ENCODE measurements at places on chromosomes 1 and 21.

DNA sequence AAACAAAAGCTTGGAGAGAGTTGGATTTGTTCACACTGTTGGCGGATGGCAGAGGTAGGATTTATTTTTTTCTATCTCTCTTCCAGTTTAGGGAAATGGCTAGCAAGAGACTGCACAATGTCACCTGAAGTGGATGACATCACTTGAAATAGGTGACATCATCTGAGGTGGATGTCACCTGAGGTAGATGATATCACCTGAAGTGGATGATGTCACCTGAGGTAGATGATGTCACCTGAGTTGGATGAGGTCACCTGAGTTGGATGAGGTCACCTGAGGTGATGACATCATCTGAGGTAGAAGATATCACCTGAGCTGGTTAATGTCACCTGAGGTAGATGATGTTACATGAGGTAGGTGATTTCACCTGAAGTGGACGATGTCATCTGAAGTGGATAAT lies 413.4 kb downstream of the DSCAM start:
- H3K27ac ChIP-seq = no peak overlapping the region
- H3K36me3 ChIP-seq = no peaks in the 10 kb centered on the region
- no peak overlapping the region for H3K4me3 ChIP-seq
- DNase-seq = no peak
- H3K4me1 ChIP-seq = no peaks in the 10 kb centered on the region

DNA sequence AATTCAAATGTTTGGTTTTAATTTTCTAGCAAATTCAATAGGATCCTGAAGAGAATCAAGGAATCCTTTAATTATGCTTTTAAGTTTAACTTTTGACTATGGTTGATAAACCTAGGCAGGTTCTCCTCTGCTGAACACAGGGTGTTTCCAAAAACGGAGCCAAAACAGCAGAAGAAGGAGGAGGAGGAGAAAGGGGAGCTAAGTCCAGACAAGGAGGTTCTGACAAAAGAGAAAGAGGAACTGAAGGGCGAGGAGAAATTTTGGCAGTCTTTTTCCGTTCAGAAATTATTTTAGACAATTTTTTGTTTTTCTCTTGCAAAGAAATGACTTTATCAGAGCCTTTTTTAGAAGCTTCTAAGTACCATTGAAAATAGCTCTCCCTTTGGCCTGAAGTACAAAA lies 33.2 kb upstream of the FNBP1L start:
- H3K27ac ChIP-seq = no peak overlapping the region
- no peaks in the 10 kb centered on the region for H3K27me3 ChIP-seq
- no peak overlapping the region for H3K4me3 ChIP-seq
- no peaks in the 10 kb centered on the region for H3K4me1 ChIP-seq

DNA sequence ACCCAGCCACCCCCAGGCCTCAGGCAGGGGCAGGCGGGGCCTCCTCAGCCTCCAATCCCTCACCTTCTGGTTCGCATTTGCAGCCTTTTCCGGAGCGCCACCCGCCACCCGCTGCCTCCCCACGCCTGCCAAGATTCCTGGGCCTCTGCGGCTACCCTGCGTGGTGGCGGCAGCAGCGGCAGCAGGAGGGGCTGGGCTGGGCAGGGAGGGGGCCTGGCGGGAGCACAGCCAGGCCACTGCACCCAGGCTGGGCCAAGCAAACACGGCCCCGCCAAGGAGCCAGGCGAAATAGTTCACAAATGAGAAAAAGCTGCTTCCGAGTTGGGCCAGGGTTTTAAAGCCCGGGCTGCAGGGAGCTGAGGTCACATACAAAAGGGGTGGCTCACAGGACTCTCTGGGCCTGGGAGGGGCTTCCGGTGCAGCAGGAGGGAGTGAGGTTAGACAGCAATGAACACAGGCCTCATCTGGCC lies 9.8 kb downstream of the COL8A2 start:
- DNase-seq = no peak
- no peak overlapping the region for H3K4me3 ChIP-seq
- H3K27ac ChIP-seq = peak overlapping the region; percentile 30
- peaks cover 10% of the 10 kb centered on the region for H3K4me1 ChIP-seq
- H3K27me3 ChIP-seq = no peaks in the 10 kb centered on the region

GRCh38 chr1:23216771-23217420 lies 406 bp downstream of the HTR1D start:
- H3K36me3 ChIP-seq = no peaks in the 10 kb centered on the region
- peak overlapping the region; percentile 56 for H3K4me3 ChIP-seq
- peaks cover 68% of the 10 kb centered on the region for H3K27me3 ChIP-seq
- peak; percentile 37 for DNase-seq
